ENCODE measurements at places on chromosomes 7 and 10. TPM values are rescaled to one million over a fixed set of nuclear protein-coding genes. Genes with fewer than 3 reads are reported as not detected.

DNA sequence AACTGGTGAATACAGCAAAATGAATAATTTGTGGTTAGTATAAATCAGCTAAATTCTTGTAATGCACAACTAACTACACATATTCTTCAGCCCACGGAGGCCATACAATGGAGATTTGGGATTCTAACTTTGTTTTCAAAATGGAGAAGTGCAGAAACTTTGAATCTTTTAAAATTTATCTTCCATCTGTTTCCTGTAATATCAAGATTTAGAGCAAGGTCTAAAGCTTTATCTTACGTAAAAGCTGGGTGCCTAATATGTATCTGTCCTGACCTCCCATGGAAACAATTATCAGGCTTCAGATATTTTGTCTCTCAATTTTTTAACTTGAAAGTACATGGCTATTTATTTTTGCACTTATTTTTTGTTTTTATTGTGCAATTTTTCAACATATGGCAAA is 5.0 kb upstream of the AHR start:
- H3K4me3 ChIP-seq = no peak overlapping the region
- H3K4me1 ChIP-seq = peaks cover 7% of the 10 kb centered on the region
- no peak for DNase-seq
- peaks cover 17% of the 10 kb centered on the region for H3K27me3 ChIP-seq
- H3K27ac ChIP-seq = no peak overlapping the region
- H3K36me3 ChIP-seq = peaks cover 7% of the 10 kb centered on the region

The CDH23 gene
- total RNA-seq = 7.4 TPM

The OR2A7 gene
- total RNA-seq = 4.2 TPM

- H3K27me3 ChIP-seq = no peaks in the 10 kb centered on the region
- no peak overlapping the region for H3K27ac ChIP-seq
- DNase-seq = no peak
- no peaks in the 10 kb centered on the region for H3K4me1 ChIP-seq
- H3K4me3 ChIP-seq = no peak overlapping the region
Measured at GRCh38 chr7:16586081-16586874, 59.3 kb downstream of the ANKMY2 start.

The CFTR gene
- total RNA-seq = 11.0 TPM

- no peaks in the 10 kb centered on the region for H3K4me1 ChIP-seq
- peak; percentile 36 for DNase-seq
- no peaks in the 10 kb centered on the region for H3K27me3 ChIP-seq
- H3K4me3 ChIP-seq = no peak overlapping the region
- no peak overlapping the region for H3K27ac ChIP-seq
- peaks cover 8% of the 10 kb centered on the region for H3K36me3 ChIP-seq
Measured at GRCh38 chr7:51026341-51026740, 243.6 kb upstream of the GRB10 start.

- H3K27me3 ChIP-seq = peaks cover 19% of the 10 kb centered on the region
- no peaks in the 10 kb centered on the region for H3K36me3 ChIP-seq
- H3K4me3 ChIP-seq = peak overlapping the region; percentile 28
- H3K27ac ChIP-seq = peak overlapping the region; percentile 51
- H3K4me1 ChIP-seq = peaks cover 25% of the 10 kb centered on the region
Measured at GRCh38 chr10:69710008-69710888, 80.2 kb downstream of the FAM241B start.

- H3K4me1 ChIP-seq = peaks cover 4% of the 10 kb centered on the region
- no peak for DNase-seq
- no peak overlapping the region for H3K27ac ChIP-seq
- H3K27me3 ChIP-seq = peaks cover 23% of the 10 kb centered on the region
- no peak overlapping the region for H3K4me3 ChIP-seq
- H3K36me3 ChIP-seq = no peaks in the 10 kb centered on the region
Measured at GRCh38 chr7:27962273-27962672, 218.3 kb downstream of the JAZF1 start.

DNA sequence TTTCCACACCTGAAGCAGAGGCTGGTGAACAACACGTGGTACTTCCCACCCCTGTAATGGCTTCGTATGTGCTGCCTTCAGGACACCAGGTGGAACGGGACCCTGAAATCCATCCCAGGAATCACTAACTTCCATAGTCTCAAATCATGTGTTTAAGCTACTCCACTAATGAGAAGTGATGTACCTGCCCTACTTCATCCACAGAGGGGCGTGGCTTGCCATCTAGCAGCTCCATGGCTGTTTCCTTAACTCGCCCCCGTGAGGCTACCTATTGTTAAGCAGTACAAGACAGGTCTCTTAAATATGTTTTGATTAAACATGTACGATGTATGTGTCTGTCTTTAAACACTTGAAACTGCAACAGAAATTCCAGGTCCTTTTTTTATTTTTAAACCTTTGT is 31.8 kb downstream of the ARL3 start:
- H3K27ac ChIP-seq = no peak overlapping the region
- H3K36me3 ChIP-seq = peaks cover 31% of the 10 kb centered on the region
- DNase-seq = no peak
- peaks cover 34% of the 10 kb centered on the region for H3K4me1 ChIP-seq
- no peak overlapping the region for H3K4me3 ChIP-seq
- H3K27me3 ChIP-seq = no peaks in the 10 kb centered on the region

DNA sequence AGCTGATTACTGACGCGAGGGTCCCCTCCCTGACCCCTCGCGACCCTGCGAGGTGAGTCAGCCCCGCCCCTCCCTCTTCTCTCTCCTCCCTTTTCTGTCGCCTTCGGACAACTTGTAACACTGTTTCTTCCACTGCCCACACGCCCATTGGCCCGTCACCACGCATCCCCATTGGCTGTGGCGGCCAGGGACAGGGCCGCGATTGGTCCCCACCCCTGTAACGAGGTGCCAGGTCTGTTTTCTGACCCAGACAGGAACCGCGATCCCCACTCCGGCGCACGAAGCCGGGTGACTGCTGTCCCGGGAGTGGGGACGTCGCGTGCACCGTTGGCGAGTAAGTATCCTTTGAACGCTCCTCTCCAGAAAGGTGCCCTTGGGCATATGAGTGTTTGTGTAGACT is at the start of gene STRA8:
Gene STRA8, plus strand, starts transcription at position 269 of the 400 bp plus-strand sequence. CDS start 6,687 bp downstream, outside the sequence.
- no peaks in the 10 kb centered on the region for H3K36me3 ChIP-seq
- no peak for DNase-seq
- peaks cover 6% of the 10 kb centered on the region for H3K4me1 ChIP-seq
- no peak within 1 kb of the TSS for H3K4me3 ChIP-seq
- no peaks in the 10 kb centered on the region for H3K27me3 ChIP-seq

The PRKRIP1 gene
- 34.0 TPM for total RNA-seq

- peaks cover 19% of the 10 kb centered on the region for H3K36me3 ChIP-seq
- H3K4me3 ChIP-seq = no peak overlapping the region
- DNase-seq = no peak
Measured at GRCh38 chr7:140707132-140707531, 10.6 kb downstream of the NDUFB2 start.

DNA sequence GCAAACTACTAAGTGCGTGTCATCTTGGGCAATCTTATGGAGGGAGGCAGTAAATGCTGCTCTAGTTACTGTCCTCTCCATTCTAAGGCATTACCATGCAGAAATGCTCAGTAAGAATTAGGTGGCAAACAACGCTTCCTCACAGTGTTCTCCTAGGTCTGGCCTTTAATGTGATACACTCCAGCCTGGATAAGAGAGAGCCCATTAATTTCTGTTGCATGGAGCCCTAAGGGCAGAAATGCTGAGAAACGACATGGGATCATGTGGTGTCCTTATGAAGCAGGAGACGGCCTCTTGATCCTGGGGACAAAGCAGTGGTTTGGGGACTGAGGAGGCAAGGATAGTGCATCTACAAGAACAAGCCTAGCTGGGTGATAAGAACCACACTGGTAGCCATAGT is 44.0 kb downstream of the SLC25A13 start:
- H3K36me3 ChIP-seq = peaks cover 24% of the 10 kb centered on the region
- no peaks in the 10 kb centered on the region for H3K27me3 ChIP-seq
- H3K4me1 ChIP-seq = peaks cover 4% of the 10 kb centered on the region
- no peak overlapping the region for H3K27ac ChIP-seq
- H3K4me3 ChIP-seq = no peak overlapping the region
- DNase-seq = no peak

- no peak overlapping the region for H3K27ac ChIP-seq
- no peak for DNase-seq
- no peaks in the 10 kb centered on the region for H3K36me3 ChIP-seq
- peaks cover 64% of the 10 kb centered on the region for H3K27me3 ChIP-seq
- no peak overlapping the region for H3K4me3 ChIP-seq
- peaks cover 5% of the 10 kb centered on the region for H3K4me1 ChIP-seq
Measured at GRCh38 chr10:93599335-93599734, 1.7 kb downstream of the RBP4 start.

DNA sequence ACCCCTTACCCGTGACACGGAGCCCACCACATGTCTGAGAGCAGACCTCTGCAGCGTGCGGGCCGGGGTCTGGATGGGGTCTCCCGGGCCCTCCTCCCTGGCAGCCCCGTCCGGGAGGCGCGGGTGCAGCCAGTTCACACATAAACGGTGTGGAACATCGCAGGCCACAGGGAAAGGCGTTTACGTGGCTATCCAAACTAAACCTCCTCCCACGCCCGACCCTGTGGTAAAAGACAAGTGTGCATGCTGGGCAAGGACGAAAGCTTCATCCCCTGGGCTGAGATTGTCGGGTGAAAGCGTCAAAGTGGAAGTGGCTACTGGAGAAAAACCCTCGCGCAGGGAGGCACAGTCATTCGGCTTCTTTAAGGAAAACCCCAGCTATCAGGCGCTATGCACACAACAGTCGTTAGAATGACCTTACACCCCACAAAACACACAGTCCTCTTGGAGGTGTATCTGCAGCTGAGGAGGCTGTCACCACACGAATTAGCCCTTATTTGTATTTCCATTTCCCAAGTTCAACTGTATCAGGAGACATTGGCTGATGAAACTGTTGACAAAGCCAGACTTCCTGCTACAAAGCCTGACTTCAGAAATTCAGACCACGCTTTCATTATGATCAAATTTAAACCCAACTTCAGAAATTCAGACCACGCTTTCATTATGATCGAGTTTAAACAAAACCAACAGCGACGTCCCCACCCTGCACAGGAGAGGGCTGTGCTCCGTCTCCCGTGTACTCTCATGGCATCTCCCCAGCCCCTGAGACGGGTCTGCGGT is 15.3 kb downstream of the GPER1 start:
- H3K27me3 ChIP-seq = no peaks in the 10 kb centered on the region
- no peak overlapping the region for H3K4me3 ChIP-seq
- DNase-seq = no peak
- H3K36me3 ChIP-seq = peaks cover 2% of the 10 kb centered on the region

DNA sequence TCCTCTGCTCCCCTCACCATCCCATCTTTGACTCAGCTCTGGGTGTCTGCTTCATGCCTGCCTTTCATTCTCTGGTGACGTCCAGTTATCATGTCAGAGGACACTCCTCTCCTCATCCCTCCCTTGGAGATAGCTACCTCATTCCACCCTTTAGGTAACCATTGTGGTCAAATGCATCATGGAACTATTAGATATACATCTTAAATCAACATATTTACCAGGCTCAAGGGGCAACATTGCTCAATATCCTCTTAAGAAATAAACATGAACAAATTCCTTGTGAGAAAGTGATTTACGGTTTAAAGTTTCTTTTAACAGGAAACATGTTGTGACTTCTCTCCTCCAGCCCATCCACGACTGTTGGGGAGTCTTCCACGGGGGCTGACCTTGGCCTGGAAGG is 511.6 kb upstream of the IGFBP3 start:
- no peaks in the 10 kb centered on the region for H3K4me1 ChIP-seq
- no peak overlapping the region for H3K27ac ChIP-seq
- no peaks in the 10 kb centered on the region for H3K27me3 ChIP-seq
- H3K4me3 ChIP-seq = no peak overlapping the region
- no peak for DNase-seq

Data from type B pancreatic cell (in vitro differentiated cells).